Testis (tissue), 5 donors: ENCODE measurements at places on chromosomes 2 and 18. TPM values are rescaled to one million over a fixed set of nuclear protein-coding genes. Genes with fewer than 3 reads are reported as not detected.

DNA sequence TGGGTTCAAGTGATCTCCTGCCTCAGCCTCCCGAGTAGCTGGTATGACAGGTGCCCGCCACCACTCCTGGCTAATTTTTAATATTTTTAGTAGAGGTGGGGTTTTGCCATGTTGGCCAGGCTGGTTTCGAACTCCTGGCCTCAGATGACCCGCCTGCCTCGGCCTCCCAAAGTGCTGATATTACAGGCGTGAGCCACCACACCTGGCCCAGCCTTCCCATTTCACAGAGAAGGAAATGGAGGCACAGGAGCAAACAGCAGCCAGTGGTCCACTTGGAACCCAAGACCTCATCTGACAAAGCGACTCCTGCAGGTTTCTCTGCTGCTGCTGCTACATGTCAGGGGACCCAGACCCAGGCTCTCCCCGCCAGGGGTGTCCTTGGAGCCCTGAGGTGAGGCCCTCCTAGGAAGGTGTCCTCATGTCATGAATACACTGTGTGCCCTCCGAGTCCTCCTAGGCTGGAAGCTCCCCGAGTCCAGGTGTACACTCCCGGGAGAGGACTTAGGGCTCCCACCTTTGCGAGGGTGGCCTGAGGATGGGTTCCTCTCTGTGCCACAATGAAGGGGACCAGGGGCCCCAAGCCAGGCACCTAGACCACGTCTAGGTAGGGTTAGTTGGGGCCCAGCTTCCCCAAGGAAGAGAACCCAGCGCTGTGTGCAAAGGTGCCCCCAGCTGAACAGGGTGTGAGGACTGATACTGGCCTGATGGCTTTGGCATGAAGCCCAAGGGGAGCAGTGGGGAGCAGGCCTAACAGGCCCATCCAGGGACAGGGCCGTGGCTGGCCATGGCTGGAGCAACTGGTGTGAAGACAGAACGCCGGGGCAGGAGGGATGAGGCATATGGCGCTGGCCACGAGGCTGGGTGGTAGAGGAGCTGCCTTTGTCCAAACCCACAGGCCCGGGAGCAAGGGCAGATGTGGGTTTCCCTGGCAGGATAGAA, 56.1 kb downstream of the HS6ST1 start:
- peak; percentile 12 for DNase-seq

DNA sequence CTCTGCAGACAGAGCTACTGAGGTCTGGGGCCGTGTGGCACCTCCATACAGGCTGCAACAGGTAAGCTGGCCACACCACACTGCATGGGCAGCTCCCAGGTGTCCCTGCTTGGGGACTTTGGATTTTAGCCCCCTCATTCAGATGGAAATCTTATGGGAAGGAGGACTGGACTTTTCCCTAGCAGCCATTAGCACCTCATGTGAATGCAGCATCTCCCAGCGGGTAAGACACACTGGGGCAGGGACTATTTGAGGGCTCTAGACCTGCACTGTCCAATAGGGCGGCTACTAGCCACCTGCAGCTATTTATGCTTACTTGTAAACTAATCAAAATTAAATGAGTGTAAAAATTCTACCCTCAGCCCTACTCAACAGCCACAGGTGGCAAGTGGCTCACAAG, 34.2 kb upstream of the GLI2 start:
- DNase-seq = no peak

DNA sequence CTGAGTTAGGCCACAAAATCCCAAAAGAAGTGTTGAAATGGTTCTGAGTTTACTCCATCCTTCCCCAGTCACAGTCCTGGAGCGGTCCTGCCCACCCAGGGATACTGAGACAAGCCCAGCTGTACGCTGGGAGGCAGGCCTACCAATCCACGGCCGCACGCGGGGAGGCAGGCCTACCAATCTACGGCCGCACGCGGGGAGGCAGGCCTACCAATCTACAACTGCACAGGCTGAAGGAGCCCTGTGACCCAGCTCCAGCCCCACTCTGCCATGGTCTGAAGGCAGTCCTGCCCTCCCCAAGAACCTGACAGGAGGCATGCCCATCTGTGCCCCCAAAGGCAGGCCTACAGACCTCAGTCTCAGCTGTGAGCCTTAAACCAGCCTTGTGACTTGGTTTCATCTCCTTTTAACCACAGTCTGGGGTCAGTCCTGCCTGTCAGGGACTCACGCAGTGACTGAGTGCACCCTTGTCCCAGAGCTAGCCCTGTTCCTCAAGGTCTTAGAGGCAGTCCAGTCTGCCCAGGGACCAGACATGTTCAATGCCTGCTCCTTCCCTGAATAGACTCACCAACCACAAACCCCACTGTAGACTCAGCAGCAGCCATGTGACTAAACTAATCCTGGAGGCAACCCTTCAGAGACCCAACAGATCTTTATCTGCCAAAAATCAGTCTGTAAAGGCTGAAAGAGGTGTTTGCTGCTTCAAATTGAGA, 36.8 kb downstream of the GPC1 start:
- DNase-seq = peak; percentile 81

LAMA3 gene
- 14.1 TPM for total RNA-seq
